Foreskin melanocyte (primary cell): ENCODE measurements at places on chromosomes 3 and 15.

- DNase-seq = no peak
Measured at GRCh38 chr3:15611018-15611417, 9.5 kb downstream of the BTD start.

DNA sequence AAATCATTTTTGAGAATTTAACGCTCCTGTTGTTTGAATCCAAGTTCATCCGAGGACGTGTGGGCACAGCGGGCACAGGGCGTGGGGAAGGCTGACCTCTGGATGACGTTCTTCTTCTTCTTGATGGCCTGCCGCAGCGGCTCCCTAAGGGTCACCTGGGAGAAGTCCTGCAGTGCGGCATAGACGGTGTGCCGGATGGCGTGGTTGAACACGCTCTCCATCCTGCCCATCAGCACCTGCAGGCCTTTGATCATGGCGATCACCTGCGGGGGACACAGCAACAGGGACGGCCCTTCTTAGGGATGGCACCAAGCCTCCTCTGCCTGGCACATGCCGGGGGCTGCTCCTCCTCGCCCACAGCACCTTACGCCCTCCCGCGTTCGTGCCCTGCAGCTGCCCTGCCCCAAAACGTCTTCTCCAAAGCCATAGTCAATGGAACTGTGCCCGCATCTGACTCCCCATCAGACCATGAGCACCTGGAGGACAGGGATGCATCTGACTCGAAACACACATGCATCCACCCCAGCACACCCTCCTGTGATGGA is 61.5 kb downstream of the CYFIP1 start:
- no peak for DNase-seq

- no peak for DNase-seq
Measured at GRCh38 chr3:136074546-136075170, 109.1 kb downstream of the PPP2R3A start.

- DNase-seq = peak; percentile 87
Measured at GRCh38 chr15:66800584-66801235, 98.7 kb downstream of the SMAD6 start.
